ENCODE measurements at places on chromosomes 4 and X.

- no peak for DNase-seq
These were observed 80.3 kb downstream of the SYTL5 start for GRCh38 chrX:38086451-38087215.

GRCh38 chr4:108036213-108036612 is 46.5 kb downstream of the HADH start:
- DNase-seq: no peak

GRCh38 chr4:73343432-73343831 is 60.7 kb upstream of the ALB start:
- DNase-seq: no peak

DNA sequence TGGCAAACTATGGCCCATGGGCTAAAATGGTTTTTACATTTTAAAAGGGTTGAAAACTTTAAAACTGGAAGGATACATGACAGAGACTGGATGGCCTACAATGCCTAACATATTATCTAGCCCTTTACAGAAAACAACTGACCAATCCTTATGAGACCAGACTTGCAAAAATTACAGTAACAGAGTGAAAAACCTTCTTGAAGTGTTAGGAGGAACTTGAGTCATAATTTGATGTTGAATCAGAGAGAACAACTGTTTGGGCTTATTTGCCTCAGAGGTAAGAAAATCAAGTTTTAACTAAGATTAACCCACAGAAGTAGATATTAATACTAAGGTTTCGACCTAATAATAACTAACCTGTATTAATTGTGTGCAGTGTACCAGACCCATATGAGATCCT is 12.4 kb upstream of the NAP1L5 start:
- DNase-seq: no peak

GRCh38 chr4:137627739-137628460 is 95.6 kb upstream of the PCDH18 start:
- DNase-seq: no peak

GRCh38 chrX:12965131-12965940 is 9.6 kb upstream of the TMSB4X start:
- DNase-seq: no peak

GRCh38 chr4:168384437-168385141 is 66.0 kb upstream of the DDX60 start:
- no peak for DNase-seq

DNA sequence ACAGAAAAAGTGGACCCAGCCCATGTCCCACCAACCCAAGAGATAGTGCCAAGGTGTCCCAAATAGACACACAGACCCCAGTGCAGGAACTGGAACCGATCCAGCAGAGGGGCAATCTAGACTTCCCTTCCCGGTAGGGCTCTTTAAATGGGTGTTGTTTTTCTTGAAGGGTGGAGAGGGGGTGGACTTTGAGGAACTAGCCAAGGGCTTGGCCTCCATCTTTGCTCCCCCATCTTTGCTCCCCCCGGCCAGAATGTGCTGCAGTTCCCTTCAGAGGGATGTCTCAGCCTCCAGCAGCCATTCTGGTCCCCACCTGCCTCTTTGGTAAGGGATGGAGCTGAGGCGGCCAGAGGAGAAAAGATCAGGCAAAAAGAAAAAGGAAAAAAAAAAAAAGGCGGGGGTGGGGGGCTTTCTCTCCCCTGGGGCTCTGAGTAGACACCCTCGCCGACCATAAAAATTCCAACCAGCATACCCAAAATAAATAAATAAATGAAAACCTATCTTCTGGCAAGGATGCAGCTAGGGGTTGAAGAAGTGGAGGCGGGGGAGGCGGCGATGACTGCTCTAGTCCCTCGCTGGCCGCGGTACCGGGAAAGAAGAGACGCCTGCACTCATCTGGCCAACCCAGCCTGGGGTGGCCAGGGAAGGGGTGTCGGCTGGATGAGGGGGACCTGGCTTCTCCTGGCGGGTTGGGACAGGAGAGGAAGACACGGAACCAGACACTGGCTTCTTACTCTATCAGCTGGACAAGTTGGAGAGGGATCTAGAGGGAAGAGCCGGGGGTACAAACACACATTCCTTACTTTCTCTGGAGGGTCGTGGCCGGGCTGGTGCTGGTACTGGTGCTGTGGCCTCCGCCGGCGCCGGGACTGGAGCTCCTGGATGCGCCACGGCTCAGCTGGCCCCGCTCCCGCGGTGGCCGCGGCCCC is 38.5 kb upstream of the IQSEC2 start:
- DNase-seq: no peak

DNA sequence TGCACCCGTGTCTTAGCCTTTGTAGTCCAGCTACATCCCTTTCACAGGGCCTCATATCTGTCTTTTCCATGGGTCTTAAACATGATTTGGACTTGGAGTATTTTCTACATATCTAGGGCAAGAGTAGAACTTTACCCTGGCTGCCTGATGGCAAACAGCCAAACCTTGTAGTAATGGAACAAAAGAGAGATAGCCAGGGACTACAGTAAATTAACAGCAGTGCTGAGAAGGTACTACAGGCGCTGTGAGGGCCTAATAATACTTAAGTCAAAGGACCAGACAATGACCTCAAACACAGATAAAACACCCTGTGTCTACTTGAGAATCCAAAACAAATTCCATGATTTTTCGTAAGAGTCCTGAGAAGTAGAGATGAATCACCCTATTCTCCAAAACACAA is 111.0 kb upstream of the WDR17 start:
- DNase-seq: no peak

- no peak for DNase-seq
These were observed 232.3 kb upstream of the RPS6KA3 start for GRCh38 chrX:20498851-20499635.

DNA sequence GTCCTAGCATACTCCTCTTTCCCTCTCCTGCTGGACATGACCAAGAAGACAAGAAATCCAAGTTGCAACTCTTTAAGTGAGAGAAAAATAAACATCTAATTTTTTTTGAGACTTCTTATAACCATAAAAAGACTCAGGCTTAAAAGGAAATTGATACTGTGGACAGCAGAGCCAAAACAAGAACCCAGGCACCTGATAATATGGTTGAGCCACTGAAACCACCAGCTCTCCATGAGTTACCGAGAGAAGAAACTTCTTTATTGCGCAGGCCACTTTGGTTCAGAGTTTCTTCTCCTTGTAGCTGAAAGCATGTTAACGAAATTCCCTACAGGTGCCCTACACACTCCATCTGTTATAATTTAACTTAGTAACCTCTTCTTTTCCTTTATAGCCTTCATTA is 11.3 kb upstream of the SPCS3 start:
- DNase-seq: no peak

DNA sequence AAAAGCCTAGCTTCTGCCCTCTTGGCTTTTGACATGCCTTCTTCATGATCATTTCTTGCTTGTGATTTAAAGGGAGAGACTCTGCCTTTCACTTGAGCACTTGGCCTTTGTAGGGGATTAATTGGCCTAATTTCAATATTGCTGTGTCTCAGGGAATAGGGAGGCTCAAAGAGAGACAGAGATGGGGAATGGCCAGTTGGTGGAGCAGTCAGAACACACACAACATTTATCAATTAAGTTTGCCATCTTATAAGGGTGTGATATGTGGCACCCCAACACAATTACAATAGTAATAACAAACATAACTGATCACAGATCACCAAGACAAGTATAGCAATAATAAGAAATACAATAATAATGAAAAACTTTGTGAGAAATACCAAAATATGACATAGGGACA is 122.5 kb upstream of the VCX start:
- no peak for DNase-seq

DNA sequence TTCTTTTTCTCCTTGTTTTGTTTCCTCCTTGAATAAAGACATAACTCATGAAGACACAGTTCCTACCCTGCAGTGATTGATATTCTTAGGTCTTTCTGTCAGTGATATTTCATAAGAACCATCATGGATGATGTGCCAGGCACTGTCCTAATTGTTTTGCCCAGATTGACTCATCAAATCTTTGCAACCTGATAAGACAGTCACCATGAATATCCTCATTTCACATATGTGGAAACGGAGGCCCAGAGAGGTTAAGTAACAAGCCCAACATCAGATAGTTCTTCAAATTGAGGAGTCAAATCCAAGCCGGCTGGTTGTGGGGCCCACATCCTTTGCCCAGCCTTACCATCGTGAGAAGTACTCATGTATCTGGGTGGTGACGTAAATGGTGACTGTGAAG is 69.9 kb downstream of the SEL1L3 start:
- peak; percentile 40 for DNase-seq

DNA sequence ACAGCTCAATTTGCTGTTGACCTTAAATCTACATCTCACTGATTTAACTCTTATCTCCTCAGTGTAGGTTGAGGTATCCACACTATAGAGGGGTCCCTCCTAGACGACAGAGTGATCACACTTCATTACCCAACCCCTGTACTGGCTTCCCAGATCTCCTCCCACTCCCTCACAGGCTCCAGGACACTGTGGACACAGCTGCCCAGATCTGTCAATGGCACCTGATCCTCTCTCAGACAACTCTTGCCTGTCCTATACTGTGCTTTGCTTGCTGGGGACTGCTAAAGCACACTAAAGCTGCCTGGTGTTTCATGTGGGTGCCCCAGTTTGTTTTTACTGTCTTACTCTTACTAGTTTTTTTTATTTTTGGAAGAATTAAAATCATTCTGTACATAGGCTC is 27.9 kb downstream of the RAB40AL start:
- no peak for DNase-seq

DNA sequence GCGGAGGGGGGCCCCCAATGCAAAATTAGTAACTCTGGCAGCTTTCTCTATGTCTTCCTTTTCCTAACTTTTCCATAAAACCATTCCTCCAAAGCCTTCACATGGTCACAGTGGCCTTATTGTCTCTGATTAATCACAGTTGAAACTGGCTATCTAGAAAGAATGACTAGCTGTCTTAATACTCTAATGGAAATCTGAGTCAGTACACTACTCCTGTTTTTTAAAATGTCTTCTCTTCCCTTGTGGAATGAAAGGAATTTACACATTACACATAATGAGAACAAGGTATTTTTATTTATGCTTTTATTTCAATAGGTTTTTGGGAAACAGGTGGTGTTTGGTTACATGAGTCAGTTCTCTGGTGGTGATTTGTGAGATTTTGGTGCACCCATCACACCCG is 66.3 kb upstream of the PUDP start:
- DNase-seq: no peak

GRCh38 chr4:156553659-156554058 is 417.9 kb downstream of the PDGFC start:
- DNase-seq: no peak

DNA sequence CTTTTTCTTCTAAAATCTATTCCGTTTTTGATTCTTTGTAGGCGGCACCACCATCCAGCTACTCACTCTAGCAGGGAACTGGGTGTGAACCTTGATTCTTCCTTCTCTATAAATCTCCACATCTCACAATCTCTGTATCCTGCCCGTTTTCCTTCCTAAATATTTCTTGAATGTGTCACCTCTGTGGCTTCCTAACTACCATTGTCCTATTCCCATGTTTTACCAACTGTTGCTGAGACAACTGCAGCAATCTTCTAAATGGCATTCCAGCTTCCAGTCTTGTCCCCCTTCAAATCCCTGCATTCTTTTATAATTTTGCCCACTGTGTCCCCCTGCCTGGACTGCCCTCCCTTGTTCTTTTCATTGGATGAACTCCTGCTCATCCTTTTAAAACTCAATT is 641.3 kb downstream of the RPA4 start:
- peak; percentile 75 for DNase-seq

DNA sequence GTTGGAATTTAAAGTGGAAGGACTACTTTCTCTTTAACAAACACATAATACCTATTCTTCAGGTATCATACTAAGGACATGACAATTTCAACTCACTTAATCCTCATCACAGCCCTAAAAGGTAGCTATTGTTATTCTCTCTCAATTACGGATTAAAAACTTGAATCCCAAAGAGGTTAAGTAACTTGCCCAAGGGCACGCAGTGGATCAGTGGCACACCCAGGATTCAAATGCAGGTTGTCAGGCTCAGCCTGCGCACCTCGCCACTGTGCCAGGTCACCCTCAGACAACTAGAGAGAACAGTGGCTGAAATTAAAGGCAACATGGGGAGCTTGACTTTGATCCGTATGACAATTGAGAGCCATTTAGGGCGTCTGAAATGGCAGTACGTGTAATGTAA is 67.6 kb downstream of the MFAP3L start:
- peak; percentile 19 for DNase-seq

DNA sequence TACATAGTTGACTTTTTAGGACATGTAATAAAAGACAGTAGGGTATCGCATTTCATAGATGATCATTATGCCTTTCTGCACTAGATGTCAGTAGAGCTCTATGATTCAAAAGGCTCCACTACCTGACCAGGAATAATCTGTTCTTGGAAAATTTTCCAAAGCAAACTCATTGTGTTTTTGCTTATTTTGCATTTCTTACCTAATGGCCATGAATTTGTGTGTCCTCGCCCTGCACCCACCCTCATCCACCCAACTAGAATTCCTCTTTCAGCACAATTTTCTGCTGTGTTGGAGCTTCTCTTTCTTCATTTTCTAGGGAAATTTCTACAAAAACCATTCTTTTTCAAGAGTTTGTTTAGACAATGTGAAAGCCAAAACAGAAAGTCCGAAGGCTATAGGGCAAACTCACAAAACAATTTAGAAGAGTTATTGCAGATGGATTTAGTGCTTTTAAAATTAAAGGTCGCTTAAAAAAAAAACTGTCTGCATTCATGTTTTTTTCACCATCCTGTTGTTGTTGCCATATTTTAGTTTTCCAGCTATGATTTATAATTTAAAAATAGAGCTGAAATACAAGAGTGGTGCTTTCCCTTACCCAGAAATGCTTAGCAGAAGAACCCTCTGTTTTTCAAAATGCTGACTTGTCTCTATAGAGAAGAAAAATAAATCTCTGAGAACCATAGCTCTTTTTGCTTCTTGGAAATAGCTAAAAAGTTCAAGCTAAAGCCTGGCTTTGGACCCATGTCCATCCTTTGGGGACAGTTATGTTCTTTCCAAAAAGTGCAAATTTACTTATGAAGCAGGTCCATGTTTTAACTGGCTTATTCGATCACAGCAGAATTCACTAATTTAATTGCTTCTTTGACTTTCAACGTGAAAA is 183.7 kb downstream of the SPATA18 start:
- no peak for DNase-seq

GRCh38 chr4:104408878-104409277 is 85.8 kb downstream of the CXXC4 start:
- DNase-seq: no peak

DNA sequence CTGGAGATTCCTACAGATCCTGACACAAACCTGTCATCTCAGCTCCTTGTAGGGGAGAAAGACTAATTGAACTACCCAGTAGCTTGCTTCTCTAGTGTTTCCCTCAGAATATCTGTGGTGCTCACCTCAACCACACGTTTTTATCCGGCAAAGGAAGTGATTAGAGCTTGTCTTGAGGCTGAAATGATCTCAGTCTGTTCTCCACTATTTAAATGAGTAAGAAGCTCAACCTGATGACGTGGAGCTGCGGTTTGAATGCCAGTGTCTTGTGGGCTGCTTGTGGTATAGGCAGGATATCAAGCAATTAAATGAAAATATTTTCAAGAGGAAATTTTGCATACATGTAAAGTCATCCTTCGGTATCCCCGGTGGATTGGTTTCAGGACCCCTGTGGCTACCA is 270.2 kb downstream of the TLL1 start:
- DNase-seq: no peak

- no peak for DNase-seq
These were observed 104.9 kb downstream of the ALPK1 start for GRCh38 chr4:112402098-112402497.

- no peak for DNase-seq
These were observed 12.0 kb downstream of the EREG start for GRCh38 chr4:74376888-74377483.

- no peak for DNase-seq
These were observed 74.3 kb upstream of the IGFBP7 start for GRCh38 chr4:57184378-57185029.

- no peak for DNase-seq
These were observed 36.3 kb downstream of the PRDM5 start for GRCh38 chr4:120886191-120886590.

Measured in islet precursor cell (in vitro differentiated cells).